ENCODE measurements at places on chromosomes 4 and X.

- no peak for DNase-seq
Measured at GRCh38 chr4:13722649-13723048, 95.1 kb upstream of the BOD1L1 start.

- no peak for DNase-seq
Measured at GRCh38 chrX:38293741-38294140, 33.6 kb downstream of the RPGR start.

DNA sequence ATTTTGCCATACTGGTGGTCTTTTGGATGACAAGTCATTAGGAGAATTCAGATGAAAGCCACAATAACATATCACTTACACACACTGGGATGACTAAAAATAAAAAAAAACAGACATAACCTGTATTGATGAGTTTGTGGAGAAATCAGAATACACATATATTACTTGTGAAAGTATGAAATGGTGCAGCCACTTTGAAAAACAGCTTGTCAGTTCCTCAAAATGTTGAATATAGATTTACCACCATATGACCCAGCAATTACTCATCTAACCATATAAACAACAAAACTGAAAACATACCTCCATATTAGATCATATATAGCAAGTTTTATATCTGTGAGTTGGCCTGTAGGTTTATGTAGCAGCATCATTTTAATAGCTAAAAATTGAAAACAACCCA lies 608.7 kb downstream of the TLL1 start:
- no peak for DNase-seq

- DNase-seq, result no peak
Measured at GRCh38 chr4:186693159-186693815, 30.4 kb downstream of the FAT1 start.

Measured in cortex of kidney (tissue), 1 donor.